ENCODE measurements at places on chromosomes 7 and 10.

DNA sequence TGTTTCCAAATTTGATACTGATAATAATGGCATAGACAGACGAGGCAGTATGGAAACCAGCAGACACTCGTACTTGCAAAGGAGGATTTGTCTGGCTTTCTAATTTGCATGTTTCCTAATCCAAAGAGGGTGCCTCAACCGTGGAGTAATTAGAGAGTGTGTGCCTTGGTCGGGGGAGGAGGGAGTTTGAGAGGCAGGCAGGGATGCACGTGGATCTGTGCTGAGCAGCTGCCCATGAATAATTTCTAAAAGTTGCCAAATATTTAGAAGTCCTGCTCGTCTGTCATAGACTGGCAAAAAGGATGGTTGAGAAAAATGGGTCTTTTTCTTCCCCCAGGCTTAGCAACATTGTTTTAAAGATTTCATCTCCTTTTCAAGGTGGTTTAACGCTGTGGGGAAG is 69.4 kb downstream of the PTPRE start:
- peak; percentile 57 for DNase-seq

DNA sequence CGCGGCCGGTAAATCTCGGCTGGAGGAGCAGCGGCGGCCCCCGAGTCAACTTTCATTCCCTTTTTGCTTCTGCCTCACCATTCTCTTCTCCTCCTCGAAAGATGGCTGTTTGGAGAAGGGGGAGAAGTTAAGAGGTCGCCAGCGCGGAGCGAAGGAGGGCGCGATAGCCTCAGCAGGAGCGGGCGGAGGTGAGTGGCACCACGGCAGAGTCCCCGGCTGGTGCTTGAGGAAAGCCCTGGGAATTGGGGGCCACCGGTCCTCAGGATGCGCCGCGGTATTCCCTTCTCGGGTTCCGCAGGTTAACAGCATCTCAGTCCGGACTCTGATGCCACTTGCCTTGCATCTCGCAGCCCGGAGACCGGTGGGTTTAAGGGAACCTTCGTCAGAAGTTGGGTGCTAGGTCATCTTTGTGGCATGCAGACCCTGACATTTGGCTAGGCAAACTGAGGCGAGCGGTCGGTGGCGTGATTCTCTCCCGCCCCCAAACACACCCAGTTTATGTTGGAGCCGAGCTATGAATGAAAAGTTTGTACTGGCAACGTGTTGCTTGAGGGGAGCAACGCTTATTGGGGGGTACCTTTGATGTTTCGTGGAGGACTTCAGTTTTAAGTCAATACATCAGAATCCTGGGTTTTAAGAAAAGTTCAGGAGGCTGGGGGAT is 59.5 kb upstream of the PRPS1L1 start:
- no peak for DNase-seq

DNA sequence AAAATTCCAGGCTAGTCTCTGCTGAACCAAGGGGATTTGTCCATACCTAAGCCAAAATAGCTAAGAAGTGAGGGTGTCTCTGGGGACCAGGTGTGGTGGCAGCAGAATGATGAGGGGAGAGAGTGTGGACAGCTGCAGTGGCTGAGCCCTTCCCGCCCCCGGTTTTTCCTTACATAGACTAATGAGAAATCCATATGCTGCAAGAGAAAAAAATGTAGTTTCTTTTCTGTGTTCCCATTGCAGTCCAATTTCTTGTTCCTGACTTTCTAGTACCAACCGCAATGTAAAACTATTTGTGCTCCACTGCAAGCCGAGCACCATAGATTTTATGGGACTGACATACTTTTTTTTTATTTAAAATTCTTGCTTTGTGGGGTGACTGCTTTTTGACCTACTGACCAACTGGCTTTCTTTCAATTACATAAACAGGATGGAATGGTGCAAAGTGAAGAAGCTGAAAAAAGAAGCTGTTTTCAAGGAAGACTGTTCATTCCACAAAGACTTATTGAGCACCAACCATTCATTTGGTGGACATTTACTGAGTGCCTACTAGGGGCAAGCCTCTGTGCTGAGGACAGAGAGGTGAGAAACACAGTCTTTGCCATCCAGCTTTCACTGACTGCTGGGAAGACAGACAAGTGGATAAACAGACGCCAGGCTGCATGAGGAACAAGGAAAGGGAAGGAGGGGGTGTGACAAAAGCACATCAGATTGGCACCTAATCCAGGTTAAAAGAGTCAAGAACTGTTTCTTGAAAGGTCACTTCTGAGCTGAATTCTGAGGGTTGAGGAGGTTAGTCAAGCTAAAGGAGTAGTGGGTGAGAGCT is 9.8 kb downstream of the CEP41 start:
- DNase-seq = peak; percentile 55

- DNase-seq = no peak
Observed at GRCh38 chr10:110221044-110221720, 13.8 kb downstream of the MXI1 start.

GRCh38 chr7:85602196-85602595 is 415.3 kb upstream of the SEMA3D start:
- DNase-seq = no peak

DNA sequence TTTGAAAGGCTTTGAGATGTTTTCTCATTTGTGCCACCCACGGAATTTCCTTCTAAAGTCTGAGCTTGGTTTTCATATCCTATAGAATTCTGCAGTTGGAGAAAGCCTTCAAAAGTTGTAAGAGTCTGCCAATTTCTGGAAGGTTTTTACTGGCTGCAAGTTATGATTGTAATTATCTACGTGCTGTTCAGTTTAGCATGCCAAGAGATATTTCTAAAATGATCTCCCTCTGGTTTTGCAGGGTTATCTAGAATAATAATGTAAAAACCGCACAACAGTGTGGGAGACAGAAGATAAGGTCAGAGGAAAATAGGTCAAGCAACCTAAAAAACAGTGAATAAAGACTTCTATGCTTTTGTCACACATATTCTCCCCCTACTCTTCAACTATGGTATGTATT is 69.3 kb downstream of the MTERF1 start:
- no peak for DNase-seq

DNA sequence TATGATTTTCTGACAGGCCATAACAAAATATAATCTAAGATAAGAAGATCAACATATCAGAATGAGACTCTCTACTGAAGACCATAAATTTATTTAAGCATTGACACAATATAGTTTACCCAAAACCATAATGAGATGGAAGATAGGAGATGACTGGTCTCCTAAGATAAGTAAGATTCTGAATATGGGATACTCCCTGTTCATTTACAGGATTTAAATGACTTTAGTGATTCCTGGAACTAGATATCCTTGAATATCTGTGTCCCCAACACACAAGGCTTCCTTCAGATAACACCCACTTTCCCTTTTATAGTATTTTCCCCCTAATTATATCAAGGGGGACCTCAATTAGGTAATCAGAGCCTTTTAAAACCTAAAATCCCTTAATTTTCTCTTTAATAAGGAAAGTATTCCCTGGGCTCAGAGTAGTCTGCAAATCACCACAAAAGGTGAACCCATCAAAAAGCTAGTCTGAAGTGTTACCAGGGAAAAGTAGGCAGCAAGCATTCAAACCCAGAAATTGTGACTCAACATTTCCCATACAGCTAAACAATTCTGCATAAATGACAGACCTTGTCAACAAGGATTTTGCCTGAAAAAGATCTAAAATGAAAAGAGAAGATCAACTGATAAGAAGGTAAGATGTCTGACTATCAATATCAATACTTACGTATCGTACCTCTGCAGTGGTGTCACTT is 99.9 kb downstream of the CNOT4 start:
- DNase-seq = no peak

- DNase-seq = no peak
Observed at GRCh38 chr7:130641497-130641896, 27.1 kb downstream of the COPG2 start.

- DNase-seq = no peak
Observed at GRCh38 chr7:8259586-8260222, 2.3 kb downstream of the ICA1 start.

DNA sequence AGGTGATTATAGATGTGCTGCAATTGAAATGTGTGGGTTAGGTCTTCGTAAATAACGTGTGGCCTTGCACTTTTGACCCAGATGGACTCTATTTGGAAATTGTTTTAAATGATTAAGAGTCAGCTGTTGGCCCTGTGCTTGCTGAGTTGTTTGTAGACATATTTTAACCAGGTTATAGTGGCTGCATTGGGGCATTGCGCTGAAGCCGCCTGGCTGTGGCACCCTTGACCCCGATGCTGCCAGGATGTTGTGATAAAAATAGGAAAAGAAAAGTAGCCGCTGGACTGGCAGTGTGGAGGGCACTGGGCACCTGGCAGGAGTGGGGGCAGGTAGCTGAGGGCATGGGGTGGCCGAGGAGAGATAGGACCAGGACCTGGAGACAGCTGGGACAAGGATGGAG is 13.4 kb downstream of the LRRC27 start:
- no peak for DNase-seq

- DNase-seq = no peak
Observed at GRCh38 chr10:110652475-110653118, 8.5 kb downstream of the RBM20 start.

DNA sequence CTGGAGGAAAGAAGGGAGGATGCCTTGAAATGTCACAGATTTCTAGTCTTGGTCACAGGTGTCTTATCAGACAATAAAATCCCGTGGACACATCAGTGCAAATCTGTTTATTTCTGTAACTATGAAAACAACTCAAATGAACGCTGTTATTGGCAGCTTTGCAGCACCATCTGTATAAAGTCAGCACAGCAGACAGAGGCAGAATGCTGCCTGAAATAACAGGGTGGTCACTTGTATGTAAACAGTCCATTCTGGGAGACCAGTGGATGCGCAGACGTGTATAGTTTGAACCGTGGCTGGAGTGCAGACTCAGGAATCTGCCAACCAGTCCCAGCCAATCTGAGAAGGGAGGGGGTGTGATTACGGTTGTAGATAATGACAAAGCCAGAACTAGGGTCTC is 54.8 kb downstream of the SEC23IP start:
- DNase-seq = no peak

GRCh38 chr10:3790858-3791257 is 5.8 kb upstream of the KLF6 start:
- DNase-seq = no peak

- peak; percentile 22 for DNase-seq
Observed at GRCh38 chr10:1369197-1369596, 313.0 kb downstream of the WDR37 start.

DNA sequence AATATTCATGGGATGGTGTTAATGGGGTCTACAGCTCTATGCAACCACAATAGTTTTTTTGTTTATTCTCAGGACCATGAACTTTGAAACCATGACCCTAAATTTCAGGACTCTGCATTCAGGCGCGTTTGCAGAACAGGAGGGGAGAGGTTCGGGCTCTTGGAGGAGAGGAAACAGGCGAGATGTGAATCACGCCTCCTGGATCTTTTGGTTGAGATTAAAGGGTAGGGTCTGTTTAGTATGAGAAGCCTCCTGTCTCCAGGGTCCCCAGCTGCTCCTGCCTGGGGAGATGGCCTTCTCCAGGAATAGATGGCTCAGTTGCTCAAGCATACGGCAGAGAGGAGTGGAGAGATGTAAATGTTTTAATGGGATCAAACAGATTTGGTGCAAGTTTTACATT is 18.2 kb downstream of the TLL2 start:
- DNase-seq = no peak

DNA sequence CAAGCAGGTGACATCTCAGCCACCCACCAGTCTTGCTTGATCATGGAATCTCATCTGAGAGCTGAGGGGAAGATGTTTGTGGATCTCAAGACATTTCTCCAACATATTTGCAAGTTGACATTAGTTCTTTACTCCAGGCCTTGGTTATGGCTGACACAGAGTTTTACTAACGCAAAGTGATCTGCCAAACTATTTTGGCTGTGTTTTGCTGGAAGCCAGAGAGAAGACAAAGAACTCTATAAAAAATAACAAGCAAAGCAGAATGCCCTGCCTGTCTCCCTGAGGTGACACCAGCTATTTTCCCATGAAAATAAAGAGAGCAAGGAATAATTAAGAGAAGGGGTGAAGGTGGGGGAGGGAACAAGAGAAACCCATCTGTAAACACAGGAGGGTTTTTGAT is 286.4 kb downstream of the WDR11 start:
- no peak for DNase-seq

DNA sequence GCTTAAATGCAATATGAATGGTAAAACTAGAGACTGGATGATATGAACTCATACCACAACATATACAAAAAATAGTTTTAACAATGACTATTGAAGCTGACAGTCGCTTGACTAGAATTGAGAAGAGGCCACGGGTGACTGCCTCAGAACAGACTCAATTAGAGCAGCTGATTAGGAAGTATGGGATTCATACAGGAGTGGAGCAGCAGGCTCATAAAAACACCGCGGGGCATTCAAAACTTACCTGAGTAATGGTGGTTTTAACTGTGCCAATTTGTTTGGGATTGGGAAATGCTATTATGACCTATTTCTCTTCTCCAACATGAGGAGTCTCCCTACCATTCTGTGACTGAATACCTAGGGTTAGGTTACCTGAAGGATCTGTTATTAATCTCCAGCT is 2.1 kb downstream of the CADPS2 start:
- DNase-seq = no peak

- DNase-seq = no peak
Observed at GRCh38 chr10:11538834-11539190, 72.6 kb downstream of the USP6NL start.

GRCh38 chr10:122163174-122164022 is 107.7 kb upstream of the BTBD16 start:
- peak; percentile 52 for DNase-seq

DNA sequence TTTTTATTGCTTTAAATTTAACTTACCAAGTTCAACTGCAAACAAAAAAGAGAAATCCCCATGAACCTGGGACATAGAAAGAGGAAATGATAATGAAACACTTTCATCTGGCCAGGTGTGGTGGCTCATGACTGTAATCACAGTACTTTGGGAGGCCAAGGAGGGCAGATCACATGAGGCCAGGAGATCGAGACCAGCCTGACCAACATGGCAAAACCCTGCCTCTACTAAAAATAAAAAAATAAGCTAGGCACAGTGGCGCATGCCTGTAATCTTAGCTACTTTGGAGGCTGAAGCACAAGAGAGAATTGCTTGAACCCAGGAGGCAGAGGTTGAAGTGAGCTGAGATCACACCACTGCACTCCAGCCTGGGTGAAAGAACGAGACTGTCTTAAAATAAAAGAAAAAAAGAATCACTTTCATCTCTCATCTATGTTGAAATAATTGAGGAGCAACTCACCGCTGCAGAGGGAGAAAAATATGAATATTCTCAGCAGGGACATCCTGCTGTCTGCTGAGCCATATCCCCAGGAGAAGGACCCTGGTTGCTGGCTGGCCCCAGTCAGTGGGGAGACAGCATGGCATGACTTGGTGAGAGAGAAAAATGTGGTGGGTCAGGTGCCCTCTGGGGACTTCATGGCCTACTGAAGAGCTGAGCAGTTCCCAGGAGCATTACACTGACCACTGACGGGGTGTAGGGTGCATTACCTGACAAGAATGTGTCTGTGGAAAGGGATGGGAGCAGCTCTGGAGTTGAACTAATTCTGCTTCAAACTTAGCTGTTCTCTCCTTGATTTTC is 22.8 kb upstream of the TARP start:
- no peak for DNase-seq

DNA sequence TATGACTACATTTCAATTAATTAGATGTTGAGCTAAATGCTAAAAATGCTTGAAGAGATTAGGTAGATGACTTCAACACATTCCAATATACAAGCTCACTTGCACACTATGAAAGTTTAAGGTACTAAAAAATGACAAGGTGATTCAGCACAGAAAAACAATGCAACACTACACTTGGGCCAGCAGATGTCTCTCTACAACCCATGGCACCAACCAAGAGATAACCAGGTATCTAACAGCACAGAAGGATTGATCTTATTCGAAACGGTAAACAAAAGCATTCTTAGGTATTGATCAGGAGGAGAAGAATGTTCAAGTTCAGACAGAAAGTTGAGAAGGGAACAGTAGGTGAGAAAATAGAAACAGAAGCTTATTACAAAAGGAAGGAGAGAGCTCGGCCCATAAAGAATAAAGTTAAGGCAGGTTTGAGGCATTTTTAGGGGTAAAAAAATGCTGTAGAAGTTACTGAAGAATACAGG is 248.2 kb upstream of the KLF14 start:
- peak; percentile 55 for DNase-seq

Data from D341Med (cell line).